Left lobe of liver (tissue), 2 donors: ENCODE measurements at places on chromosomes 13 and 19.

- DNase-seq: no peak
These were observed 3.0 kb downstream of the MIER2 start for GRCh38 chr19:341386-342127.

DNA sequence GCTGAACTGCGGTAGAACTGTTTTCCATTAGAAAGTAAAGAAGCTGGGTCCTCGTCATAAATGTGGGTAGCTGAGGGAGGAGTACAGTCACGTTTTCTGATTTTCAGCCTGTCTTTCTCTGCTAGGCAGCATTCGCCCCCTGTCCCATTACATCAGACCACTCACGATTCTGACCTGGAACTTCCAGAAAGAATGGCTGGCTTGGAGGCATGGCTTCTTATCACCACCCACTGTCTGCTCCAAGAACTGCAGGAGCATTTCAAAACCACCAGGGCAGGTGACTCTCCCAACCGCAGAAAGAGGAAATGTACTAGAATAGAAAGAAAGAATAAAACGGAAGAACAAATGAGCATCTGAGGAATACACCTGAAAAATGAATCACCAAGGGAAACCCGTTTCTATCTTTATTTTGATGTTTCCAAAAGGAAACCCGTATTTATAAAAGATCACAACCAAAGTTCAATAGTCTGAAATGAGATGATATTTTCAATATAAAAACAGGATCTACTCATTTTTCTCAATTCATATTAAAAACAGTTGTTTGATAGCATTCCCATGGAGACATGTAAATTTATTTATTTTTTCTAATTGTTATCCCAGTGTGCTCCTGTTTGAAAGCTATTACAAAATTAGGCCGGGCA, 22.1 kb upstream of the POMP start:
- peak; percentile 53 for DNase-seq

DNA sequence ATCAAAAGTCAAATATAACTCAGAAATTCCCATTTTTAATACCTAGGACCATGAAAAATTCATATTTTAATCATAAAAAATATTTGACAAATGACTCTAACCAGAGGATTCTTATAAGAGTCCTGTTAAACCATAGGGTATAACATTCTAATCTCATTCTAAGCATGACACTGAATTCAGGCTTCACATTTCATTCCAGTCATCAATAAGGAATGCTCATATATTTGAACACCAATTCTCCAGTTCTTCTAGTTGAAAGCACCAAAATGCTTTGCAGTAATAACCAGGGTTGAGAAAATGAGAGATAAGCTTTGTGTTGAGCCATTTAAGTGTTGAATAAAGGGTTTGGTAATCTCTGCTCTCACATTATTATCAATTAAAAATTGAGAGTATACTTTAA, 147.5 kb downstream of the VWA8 start:
- no peak for DNase-seq

- peak; percentile 95 for DNase-seq
These were observed at the start of gene FKBP8 for GRCh38 chr19:18542941-18543813. FKBP8 (minus strand) TSS chr19:18543573; CDS start chr19:18541970, 1,603 bp downstream.

DNA sequence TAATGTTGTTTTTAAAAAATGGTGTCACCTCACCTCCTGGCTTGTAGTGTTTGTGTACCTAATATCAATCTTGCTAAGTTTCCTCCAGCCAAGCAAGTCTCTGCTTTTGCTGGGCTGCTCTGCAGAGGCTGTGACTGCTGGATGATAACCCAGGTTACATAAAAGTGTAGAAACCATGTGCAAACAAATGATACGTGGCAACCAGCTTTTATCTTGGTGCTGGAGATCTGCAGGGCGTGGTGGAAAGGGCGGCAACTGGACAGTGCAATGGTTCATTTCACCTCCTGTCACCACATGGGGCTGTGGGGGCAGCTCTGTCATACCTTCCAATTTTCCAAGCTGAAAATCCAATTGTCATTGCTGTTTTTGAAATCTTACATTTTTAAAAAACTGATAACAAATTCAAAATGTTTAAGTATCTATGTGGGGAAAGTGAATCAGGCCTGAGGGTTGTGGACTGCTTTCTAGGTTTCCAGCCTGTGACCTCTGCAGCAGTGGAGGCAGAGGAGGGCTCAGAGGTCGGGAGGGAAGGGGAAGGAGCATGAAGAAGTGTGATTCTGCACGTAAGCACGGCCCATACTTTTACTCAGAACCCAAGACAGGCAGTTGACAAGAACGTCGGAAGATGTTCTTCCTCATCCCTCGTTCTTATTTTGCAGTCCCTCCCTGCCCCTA, 9.7 kb downstream of the GPR42 start:
- DNase-seq: peak; percentile 70

DNA sequence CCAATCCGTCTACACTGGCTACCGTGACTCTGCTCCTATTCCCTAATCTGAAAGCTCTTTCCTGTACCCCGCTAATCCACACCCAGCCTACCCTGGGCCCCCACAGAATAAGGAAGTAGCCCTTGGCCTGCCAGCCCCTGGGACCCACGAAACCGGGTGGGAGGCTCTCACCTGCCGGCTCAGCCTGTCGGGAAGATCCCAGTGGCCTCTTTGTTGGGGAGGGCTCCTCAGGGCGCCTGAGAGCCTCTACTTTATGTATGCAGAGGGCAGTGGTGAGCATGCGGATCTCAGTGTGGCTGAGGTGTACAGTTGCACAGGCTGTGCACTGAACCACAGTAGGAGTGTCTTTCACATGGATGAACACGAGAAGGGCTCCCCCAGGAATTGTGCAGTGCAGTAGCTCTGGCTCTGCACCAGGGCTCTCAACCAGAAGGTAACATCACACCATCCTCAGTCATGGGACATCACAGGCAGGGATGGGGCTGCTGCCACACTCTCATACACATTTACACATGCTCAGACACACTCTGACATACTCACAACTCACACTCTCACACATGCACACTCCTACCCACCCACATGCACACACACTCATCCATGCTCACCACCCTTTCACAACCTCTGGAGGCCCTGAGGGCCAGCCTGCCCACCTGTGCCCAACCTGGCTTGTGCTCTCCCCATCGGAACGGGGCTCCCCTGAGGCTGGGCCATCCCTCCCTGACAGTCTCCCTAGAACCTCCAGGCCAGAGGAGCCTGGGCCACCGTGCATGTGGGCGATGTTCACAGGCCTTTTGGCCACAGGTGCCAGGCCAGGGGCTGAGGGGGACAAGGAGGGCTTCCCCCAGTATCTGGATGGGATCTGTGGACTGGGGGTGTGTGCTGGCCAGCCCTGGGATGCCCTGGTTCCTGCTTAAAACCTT, 135.0 kb downstream of the URI1 start:
- no peak for DNase-seq

DNA sequence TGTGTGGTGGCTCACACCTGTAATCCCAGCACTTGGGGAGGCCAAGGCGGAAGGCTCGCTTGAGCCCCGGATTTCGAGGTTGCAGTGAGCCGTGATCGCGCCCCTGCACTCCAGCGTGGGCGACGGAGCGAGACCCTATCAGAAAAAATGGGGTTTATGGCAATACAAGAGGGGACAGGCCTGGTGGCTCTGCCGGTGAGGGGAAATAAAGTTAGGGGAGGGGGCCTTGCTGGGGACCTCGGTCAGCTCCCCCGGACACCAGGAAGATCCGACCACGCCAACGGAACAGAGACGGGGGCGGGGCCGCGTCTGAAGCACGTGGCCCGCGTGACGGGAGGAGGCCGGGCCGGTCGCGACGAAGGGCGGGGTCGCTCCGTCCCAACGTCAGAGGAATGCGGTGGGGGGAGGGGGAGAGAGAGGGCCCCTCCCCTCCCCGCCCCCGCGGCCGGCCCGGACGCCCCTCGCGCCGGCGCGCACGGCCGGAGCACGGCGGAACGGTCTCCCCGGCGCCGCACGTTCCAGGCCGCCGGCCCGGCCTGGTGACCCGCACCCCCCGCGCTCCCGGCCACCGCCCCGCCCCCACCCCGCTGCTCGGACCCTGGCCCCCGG, 1.9 kb upstream of the HNRNPL start:
- DNase-seq: peak; percentile 96

DNA sequence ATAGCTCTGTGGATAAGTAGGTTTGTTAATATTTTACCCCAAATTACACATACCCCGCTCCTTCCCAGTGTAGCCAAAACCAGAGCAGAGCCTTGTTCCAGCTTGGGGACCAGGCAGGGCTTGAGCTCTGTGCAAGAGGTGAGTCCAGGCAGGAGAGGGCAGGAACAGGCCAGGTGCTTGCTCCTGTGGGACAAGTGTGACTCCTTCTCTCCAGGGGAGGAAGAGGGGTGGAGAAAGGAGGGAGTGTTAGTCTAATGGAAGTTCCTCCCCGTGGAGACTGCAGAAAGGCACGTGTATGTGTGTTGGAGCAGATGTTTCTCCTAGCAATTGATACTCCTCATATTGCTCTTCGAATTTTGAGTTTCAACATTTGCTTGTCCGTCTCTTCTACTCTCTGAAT, 201.0 kb downstream of the FGF9 start:
- no peak for DNase-seq

GRCh38 chr19:7858109-7858770, 15.9 kb downstream of the PRR36 start:
- DNase-seq: no peak

- no peak for DNase-seq
These were observed 161.6 kb downstream of the ZIC5 start for GRCh38 chr13:99809926-99810325.

DNA sequence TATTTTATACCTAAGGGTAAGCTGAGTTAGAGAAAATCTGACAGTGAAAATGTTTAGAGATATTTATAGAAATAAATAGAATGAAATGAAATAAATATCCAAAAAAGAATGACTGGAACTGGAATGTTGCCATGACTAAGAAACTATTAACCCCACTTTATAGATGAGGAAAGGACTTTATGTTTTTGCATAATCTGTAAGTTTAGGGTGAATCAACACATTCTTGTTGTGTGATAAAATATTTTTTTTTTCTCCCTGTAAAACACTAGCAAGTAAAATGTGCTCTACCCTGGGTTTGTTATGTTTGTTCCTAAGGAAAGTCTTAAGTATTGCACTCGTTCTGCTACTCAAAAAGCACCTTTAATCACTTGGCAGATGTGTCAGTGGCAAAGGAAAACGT, 83.8 kb upstream of the KL start:
- DNase-seq: no peak

DNA sequence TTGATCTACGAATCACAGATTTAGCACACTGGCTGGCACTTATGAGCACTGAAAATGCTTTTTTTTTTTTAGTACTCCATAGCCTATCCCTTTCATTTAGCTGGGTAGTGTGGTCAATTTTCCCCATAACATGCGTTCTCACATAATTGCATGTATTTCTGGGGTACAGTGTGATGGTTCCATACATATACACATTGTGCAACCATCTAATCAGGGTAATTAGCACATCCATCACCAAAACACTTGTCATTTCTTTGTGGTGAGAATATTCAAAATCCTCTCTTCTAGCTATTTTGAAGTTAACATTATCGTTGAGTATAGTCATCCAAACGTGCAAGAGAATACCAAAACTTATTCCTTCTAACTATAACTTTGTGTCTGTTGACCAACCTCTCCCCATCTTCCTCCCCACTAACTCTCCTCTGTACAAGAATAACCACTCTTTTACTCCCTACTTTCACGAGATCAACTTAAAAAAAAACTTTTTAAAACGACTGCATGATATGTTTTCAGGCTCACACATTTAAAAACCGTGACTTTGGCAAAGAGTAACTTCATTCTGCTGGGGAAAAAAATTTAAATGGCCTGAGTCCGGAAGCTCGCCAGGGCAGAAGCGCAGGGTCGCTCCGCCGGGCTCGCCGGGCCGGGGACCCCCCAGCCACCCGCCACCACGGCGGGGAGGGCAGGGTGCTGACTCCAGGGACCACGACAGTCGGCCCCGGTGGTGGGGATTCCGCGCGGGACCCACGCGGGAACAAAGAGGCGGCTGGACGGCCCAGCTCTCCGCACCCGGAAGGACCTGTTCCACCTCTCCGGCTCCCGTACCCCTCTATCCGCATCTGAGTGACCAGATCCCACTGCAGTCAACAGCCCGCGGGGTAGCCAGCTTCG, 868 bp upstream of the UBAC2 start:
- DNase-seq: no peak

DNA sequence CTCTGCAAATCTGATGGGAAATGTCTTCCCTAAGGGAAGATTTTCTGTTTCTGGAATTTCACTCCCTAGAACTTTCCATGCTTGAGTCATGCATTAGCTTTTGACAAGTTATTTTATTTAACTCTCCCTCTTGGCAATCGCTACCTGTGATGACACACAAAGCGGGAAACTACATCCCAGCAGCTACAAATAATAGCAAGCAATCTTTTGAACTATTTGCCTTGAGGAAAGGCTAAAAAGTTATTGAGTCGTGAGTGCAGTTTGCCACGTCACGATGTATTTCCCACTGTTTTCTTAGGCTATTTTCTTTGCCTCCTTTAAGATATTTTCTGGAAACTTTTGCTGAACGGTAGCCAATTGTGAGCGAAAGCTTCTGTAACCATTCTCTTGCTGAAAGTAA, 353.3 kb upstream of the HTR2A start:
- DNase-seq: no peak

DNA sequence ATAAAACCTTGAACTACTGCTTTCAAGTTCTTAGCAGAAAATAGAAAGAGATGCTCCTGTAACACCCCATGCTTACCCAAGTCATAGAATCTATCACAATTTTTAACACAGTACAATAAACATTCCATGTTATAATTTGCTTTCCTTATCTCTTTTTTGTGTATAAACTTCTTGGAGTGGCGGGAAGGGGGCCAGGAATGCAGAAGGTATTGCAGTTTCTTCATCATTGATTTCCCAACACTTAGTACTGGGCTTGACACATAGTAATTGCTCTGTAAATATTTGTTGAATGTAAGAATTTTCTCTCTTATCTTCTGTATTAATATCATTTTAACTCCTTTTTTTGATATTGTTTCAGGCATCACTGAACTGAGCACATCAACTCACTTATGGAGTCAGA, 535.8 kb downstream of the KCTD12 start:
- no peak for DNase-seq

GRCh38 chr13:94662274-94662945, 49.9 kb downstream of the SOX21 start:
- no peak for DNase-seq

GRCh38 chr13:24207841-24208667, 47.5 kb downstream of the SPATA13 start:
- no peak for DNase-seq

GRCh38 chr19:5150902-5151741, 182.2 kb downstream of the KDM4B start:
- peak; percentile 43 for DNase-seq

GRCh38 chr13:52703482-52703881, 36.1 kb downstream of the CNMD start:
- DNase-seq: no peak
